Heart left ventricle (tissue), 16 donors: ENCODE measurements at places on chromosomes 13 and 19. TPM values are rescaled to one million over a fixed set of nuclear protein-coding genes. Genes with fewer than 3 reads are reported as not detected.

The PTOV1 gene
- total RNA-seq: 76.4 TPM

The PNMA8B gene
- 0.69 TPM for total RNA-seq

The HCST gene
- total RNA-seq: 3.7 TPM

The KANK3 gene
- 15.0 TPM for total RNA-seq

The CRB3 gene
- 0.40 TPM for total RNA-seq

- no peak overlapping the region for H3K27ac ChIP-seq
- no peaks in the 10 kb centered on the region for H3K27me3 ChIP-seq
- peaks cover 94% of the 10 kb centered on the region for H3K36me3 ChIP-seq
- no peak for DNase-seq
- no peak overlapping the region for H3K4me3 ChIP-seq
- peaks cover 42% of the 10 kb centered on the region for H3K4me1 ChIP-seq
Measured at GRCh38 chr19:14408491-14409145, 10.5 kb downstream of the DDX39A start.

DNA sequence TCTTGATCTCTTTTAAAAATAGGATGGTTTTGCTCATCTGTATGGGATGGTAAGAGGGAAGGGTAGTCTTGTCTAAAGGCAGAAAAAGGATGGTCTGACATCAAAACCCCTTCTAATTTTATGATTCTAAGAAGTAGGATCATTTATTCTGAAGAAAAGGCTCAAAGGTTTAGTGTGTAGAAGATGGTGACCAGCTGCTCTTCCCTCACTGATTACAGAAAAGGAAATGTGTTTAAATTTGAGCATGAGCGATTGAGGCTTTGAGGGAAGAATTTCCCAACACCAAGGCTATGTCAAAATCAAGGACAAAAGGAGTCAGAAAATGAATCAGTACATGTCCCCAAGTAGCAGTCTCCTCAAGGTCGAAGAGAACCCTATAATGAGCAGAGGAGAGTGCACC is 909.8 kb downstream of the EFNB2 start:
- no peak overlapping the region for H3K4me3 ChIP-seq
- H3K27ac ChIP-seq: no peak overlapping the region
- H3K4me1 ChIP-seq: no peaks in the 10 kb centered on the region
- no peaks in the 10 kb centered on the region for H3K27me3 ChIP-seq
- no peaks in the 10 kb centered on the region for H3K36me3 ChIP-seq
- DNase-seq: no peak

DNA sequence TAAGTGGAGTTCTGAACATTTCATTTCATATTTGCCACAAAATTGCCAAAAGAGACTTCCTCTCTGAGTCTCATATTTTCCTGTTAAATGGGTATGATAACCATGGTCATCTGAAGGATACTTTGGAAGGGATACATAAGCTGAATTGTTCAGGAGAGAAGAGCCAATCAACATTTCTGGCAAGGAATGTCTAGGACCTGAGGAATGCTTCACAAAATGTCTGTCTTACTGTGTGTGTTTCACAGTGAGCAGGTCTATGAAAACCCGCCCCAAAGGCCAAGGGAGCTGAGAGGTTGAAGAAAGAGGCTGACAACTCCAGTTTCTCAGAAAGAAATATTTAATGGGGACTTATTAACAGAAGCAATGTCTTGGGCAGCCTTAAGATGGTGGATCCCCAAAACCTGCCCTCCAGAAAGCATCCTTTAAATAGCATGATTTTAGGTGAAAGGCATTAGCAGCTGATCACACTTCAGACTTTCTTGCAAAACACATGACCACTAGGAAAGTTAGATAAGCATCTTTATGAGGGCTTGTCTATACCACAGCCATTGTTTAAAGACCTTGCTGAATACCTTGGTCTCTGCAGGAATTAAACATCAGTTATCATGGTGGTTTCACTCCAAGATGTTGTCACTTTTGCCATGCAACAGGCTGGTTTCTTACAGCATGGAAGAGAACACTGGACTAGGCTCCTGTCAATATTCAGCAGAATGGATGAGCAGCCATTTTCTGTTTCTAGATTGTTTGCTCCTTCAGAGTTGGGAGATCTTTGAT is 78.9 kb downstream of the TNFSF11 start:
- peaks cover 17% of the 10 kb centered on the region for H3K27me3 ChIP-seq
- no peaks in the 10 kb centered on the region for H3K36me3 ChIP-seq
- no peak overlapping the region for H3K4me3 ChIP-seq
- no peaks in the 10 kb centered on the region for H3K4me1 ChIP-seq

DNA sequence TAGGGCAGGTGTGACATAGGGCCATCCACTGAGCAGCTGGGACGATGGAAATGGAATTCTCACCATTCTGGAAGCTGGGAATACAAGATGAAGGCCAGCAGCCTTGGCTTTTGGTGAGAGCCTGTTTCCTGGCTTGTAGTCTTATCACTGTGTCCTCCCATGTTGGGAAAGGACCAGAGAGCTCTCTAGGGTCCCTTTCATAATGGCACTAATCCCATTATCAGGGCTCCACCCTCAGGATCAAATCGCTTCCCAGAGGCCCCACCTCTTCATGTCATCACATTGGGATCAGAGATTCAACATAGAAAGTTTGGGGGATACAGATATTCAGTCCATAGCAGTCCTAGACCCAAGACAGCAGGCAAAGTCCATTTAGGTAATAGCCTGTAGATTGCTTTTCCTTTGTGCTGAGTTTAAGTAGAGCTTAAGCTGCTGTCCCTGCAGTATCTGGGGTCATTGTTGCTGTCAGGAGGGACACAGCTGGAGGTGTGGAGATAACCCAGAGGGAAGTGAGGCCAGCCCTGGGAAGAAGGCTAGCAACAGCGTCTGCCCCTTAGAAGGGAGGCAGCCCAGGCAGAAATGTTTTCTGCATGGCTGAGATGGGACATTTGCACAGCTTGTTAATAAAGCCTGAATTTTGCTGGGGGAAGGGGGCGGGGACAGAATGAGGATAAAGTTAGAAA is 136.5 kb upstream of the GPR12 start:
- no peak for DNase-seq
- peaks cover 40% of the 10 kb centered on the region for H3K27me3 ChIP-seq
- no peak overlapping the region for H3K27ac ChIP-seq
- no peak overlapping the region for H3K4me3 ChIP-seq
- no peaks in the 10 kb centered on the region for H3K36me3 ChIP-seq

GRCh38 chr13:99258946-99259345 is 767 bp upstream of the GPR18 start:
- no peak for DNase-seq
- peaks cover 2% of the 10 kb centered on the region for H3K4me1 ChIP-seq
- peaks cover 9% of the 10 kb centered on the region for H3K36me3 ChIP-seq
- H3K4me3 ChIP-seq: no peak overlapping the region

DNA sequence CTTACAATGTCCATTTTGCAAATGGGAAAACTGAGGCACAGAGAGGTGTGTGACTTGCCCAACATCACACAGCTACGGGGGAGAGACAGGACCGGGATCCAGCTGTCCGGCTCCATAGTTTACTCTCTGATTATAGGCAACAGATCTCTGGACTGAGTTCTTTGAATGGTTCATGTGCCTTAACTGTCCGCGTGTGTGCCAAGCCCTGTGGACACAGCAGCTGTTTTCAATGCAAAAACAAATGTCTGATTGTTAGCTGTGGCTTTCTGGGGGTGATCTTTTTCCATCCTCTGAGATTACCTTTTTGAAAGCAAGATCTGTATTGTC is 94.1 kb downstream of the KL start:
- no peaks in the 10 kb centered on the region for H3K27me3 ChIP-seq
- H3K27ac ChIP-seq: peak overlapping the region; percentile 82
- peaks cover 86% of the 10 kb centered on the region for H3K36me3 ChIP-seq
- peaks cover 62% of the 10 kb centered on the region for H3K4me1 ChIP-seq
- H3K4me3 ChIP-seq: no peak overlapping the region
- DNase-seq: no peak

DNA sequence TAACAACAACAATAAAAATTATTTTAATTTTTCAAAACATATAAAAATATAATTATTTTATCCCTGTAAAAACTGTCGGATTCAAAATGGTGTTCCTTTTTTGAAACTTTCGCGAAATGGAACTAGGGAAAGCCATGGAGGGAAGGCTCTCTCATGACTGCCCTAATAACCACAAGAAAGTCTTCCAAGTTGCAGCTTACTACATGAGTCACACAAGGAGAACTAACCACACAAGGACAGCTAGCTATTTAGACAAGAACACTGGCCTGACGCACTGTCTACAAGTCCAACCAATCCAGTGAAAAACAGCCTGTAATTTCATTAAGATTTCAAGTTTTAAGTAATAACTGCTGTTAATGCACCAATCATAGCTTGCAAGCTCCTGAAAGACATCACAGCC is 319.2 kb upstream of the PCDH9 start:
- no peak for DNase-seq
- H3K4me3 ChIP-seq: no peak overlapping the region
- no peaks in the 10 kb centered on the region for H3K27me3 ChIP-seq
- no peaks in the 10 kb centered on the region for H3K4me1 ChIP-seq
- no peak overlapping the region for H3K27ac ChIP-seq
- no peaks in the 10 kb centered on the region for H3K36me3 ChIP-seq

GRCh38 chr13:47455626-47456025 is 545.4 kb downstream of the SUCLA2 start:
- no peaks in the 10 kb centered on the region for H3K27me3 ChIP-seq
- DNase-seq: no peak
- no peaks in the 10 kb centered on the region for H3K4me1 ChIP-seq
- H3K27ac ChIP-seq: no peak overlapping the region

- H3K4me3 ChIP-seq: peak overlapping the region; percentile 59
- H3K36me3 ChIP-seq: peaks cover 20% of the 10 kb centered on the region
- no peak for DNase-seq
Measured at GRCh38 chr19:13023656-13024055, 28.4 kb downstream of the NFIX start.

- no peak overlapping the region for H3K4me3 ChIP-seq
- H3K27ac ChIP-seq: no peak overlapping the region
- DNase-seq: no peak
- no peaks in the 10 kb centered on the region for H3K36me3 ChIP-seq
- no peaks in the 10 kb centered on the region for H3K27me3 ChIP-seq
Measured at GRCh38 chr13:20716951-20717350, 13.5 kb downstream of the IL17D start.

DNA sequence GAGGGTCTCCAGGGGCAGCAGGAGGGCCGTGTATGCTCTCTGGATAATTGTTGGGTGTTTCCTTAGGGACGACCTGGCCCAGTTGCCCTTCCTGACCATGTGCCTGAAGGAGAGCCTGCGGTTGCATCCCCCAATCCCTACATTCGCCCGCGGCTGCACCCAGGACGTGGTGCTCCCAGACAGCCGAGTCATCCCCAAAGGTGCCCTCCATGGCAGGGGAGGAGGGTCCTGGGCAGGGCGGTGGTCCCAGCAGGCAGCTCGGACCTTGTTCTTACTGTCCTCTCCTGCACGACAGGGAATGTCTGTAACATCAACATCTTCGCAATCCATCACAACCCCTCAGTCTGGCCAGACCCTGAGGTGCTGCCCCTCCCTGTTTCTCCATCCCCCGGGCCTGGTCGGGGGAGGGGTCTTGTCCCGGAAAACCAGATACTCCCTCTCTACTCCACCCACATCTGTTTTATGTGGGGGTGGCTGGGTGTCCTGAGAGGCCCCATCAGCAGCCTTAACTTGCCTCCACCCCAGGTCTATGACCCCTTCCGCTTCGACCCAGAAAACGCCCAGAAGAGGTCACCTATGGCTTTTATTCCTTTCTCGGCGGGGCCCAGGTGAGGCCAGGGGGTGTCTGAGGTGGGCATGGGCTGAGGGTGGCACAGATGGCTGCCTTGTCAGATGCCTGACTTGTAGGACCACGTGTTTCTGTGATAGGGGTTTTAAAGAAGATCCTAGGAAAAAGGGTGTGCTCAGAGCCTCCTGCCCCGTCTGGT is 12.3 kb upstream of the CYP4F3 start:
- H3K36me3 ChIP-seq: no peaks in the 10 kb centered on the region
- no peak overlapping the region for H3K4me3 ChIP-seq
- H3K27me3 ChIP-seq: peaks cover 6% of the 10 kb centered on the region
- H3K4me1 ChIP-seq: no peaks in the 10 kb centered on the region

DNA sequence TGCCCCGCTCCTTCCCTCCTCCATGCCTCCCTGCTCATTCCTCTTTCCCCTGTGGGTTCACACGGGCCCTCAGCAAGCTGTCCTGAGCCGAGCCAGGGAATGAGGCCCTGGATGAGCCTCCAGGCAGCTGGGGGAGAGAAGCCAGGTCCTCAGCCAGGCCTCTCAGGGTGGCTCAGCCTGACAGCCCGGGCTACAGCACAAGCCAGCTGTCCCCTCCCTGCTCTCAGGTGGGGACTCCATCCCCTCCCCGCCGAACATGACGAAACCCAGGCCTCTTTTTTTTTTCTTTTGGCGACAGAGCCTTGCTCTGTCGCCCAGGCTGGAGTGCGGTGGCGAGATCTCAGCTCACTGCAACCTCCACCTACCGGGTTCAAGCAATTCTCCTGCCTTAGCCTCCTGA is 40.0 kb upstream of the MATK start:
- H3K4me1 ChIP-seq: no peaks in the 10 kb centered on the region
- H3K27me3 ChIP-seq: no peaks in the 10 kb centered on the region
- H3K4me3 ChIP-seq: no peak overlapping the region
- no peaks in the 10 kb centered on the region for H3K36me3 ChIP-seq
- no peak overlapping the region for H3K27ac ChIP-seq
- DNase-seq: no peak
